ENCODE measurements at places on chromosomes 4 and X.

- no peak for DNase-seq
Observed at GRCh38 chr4:145760176-145760575, 80.2 kb downstream of the C4orf51 start.

GRCh38 chrX:110108381-110108821 lies 105.5 kb downstream of the TMEM164 start:
- DNase-seq, result no peak

DNA sequence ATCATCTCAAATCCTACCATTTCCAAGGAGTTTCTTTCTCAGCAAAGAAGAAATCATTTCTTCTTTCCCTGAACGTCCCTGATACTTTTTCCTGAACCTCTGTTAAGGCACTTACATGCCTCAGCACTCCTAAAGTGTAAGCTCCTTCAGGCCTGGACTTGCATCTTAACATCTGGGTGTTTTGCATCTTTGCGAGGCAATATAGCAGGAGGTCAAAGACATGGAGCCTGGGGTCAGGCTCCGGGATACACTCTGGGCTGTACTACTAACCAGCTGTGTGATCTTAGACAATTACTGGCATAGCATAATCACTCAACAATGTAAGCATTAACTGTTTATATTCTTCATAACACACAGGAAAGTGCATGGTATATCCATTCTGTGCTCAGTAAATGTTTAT lies 275.5 kb upstream of the BOD1L1 start:
- DNase-seq, result no peak

DNA sequence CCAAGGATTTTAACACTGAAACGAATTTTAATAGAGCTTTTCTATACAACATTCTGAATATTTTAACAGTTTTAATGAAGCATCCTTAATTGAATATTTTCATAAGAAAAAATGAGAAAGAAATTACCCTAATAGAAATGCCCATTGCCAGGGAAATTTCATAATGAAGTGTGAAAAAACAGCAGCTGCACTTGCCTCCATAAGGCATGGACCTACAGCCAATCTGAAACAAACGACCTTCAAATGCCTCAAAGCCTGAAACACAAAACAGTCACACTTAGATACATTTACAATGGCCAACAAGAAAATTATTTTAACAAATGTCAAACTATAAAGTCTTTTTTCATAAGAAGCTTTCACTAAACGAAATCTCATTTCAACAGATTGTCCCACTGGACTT lies 74.4 kb downstream of the SLC9B1 start:
- DNase-seq, result no peak

DNA sequence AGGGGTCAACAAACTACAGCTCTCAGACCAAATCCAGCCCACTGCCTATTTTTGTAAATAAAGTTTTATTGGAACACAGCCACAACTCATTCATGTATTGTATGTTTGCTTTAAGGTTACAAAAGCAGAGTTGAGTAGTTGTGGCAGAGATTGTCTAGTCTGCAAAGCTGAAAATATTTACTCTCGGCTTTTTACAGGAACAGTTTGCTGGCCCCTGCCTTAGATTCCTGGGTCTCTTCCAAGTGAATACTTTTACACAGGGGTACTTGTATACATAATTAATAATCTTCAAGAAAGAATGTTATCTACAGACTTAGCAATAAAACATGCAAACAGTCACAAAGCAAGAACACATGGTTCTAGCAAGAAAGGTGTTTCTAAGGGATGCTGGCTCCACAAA lies 154.2 kb downstream of the AMELX start:
- no peak for DNase-seq

GRCh38 chrX:275967-276580 lies 5.1 kb upstream of the PLCXD1 start:
- no peak for DNase-seq

- peak; percentile 26 for DNase-seq
Observed at GRCh38 chr4:111400741-111401140, 744.5 kb upstream of the FAM241A start.

All from nucleus accumbens (tissue), 56 donors.